KG1 (cell line): ENCODE measurements at places on chromosomes 13 and 19.

DNA sequence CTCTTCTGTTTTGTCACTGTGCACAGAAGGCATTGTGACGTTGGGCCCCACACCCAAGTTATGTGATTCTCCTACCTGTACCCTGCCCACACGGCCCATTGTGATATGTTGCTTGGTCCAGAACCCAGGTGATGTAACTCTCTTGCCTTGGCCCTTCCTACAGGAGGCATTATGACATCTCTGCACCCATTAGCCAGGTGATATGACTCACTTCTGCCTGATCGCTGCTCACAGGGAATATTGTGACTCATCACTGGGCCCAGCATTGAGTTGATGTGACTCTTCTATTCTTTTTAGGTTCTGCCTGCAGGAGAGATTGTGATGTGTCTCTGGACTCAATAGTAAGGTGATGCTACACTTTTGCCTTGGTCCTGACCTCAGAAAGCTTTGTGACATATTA, 65.4 kb upstream of the ZNF91 start:
- no peak for DNase-seq

DNA sequence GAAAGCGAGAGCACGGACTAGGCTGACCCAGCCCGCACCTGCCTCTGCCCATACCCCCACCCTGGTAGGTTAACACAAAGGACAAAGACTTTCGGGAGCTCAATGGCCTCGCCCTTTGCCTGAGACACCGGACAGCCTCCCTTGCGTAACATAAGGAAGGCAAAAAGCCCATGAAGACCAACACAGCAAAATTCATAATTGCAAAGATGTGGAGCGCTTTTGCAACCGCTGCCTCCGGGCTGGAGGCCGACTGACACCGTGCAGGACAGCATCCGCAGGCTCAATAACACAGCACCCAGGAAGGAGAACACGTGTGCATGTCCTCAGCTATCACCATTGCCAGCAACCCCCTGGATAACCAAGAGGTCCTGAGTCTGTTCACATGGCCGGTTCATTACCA, 15.4 kb downstream of the LILRA1 start:
- no peak for DNase-seq

DNA sequence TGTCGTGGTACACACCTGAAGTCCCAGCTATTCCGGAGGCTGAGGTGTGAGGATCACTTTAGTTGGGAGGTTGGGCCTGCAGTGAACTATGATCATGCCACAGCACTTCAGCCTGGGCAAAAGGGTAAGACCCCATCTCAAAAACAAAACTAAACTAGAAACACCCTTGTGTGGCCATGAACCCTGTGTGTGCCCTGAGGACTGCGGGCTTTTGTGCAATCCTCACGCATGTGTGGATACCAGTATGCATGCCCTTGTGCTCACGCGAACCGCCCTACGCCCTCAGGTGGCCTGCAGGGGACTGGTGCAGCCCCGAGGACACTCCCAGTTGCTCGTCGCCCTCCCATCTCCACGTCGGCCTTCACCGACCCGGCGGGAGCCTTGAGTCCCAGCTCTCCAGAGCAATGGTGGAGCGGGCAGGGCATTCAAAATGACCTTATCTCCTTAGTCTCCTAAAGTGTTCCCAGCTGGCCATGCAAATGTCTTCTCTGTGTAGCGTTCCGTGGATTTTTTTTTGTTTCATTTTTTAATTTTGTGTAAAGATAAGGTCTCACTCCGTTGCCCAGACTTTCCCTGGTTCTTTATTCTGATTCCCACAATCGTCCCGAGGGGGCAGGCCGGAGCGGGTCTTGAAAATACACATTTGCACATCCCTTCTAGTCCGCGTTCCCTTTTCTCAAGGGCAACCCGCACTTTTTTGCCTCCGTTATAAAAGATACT, 868 bp upstream of the EGLN2 start:
- DNase-seq = peak; percentile 12

- no peak for DNase-seq
These were observed 146.8 kb downstream of the FOXO1 start for GRCh38 chr13:40519637-40520036.

- DNase-seq = peak; percentile 57
These were observed 25.5 kb downstream of the ELL start for GRCh38 chr19:18496167-18496979.

GRCh38 chr13:81726037-81726726, 1385.3 kb upstream of the SPRY2 start:
- DNase-seq = no peak

- DNase-seq = no peak
These were observed 403.5 kb upstream of the MIR17HG start for GRCh38 chr13:90943946-90944345.

GRCh38 chr13:39345982-39346381, 257.0 kb downstream of the LHFPL6 start:
- DNase-seq = no peak

DNA sequence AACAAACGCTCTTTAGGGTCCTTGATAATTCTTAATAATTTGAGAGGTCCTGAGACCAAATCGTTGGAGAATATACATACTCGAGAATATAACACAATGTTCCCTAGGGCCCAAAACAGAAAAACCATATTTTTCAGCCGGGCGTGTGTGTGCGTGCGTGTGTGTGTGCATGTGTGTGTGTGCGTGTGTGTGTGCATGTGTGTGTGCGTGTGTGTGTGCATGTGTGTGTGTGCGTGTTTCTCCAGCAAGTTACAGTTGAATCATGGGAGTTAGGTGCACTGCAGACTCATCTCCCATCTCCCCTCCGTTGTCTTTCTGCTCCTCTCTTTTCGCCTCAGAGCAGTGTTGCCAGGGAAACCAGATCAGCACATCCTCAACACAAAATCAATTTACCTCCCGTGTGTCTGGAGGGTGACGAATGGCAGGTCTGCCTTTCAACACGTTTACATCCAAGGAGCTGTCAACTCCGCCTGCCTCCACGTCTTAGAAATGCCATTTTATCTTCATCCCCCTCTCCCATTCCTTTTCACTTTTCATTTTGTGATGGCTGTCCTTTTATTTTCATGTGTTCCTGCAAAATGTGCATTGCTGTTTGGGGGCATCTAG, 8.3 kb upstream of the PNMA8B start:
- DNase-seq = no peak

DNA sequence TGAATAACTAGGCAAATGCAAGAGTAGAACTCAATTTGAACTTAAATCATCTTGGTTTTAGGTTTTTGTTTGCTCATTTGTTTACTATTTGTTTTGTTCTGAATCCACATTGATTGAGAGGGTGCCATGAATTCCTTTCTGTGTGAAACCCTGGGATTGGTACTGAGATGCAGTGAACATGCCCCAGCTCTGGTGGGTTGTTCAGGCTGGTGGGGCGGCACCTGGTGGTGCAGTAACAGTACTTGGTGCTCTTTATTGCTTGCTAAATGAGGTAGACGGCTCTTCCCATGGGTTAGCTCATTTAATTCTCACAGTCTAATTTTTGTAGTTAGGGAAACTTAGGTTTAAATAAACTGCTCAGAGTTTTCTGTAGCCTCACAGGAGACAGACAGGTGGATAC, 48.4 kb downstream of the WASF3 start:
- no peak for DNase-seq
